ENCODE measurements at places on chromosomes 16 and 17.

DNA sequence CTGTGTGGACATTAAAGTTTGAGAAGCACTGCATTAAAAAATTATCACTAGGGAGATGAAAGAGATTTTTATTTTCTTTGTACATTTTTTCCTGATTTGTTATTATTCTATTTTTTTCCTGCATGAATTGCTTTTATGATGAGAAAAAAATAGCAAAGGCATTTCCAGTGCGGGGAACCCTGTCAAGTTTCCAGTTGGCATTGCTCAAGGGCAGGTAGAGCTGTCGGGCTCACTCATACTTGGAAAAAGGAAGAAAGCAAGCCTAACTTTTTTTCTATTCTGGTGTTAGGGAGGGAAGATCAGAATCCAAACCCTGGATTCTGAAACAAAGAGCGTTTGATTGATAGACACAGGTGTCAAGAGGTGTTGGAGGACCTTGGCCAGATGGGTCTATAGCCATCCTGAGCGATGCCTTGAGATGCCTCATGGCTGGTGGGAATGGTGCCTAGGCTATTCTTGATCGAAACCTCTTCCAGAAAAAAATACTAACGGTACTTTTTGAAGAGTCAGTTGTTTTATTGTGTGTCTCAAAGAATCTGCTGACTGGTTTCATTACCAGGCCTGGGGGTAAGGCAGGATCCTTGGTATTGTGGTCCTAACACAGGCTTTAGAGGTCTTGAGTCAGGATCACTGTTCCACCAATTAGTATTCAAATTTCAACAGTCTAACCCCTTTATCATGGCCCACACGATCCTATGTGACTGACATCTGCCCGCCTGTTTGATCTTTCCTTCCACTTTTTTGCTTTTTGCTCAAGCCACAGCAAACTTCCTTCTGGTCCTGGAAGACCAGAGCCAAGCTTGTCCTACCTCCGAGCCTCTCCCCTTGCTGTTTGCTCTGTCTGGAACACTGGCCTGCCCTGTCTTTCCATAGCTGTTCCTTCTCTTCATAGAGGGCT lies 20.1 kb downstream of the SNX29 start:
- DNase-seq = no peak

- no peak for DNase-seq
Measured at GRCh38 chr17:27579304-27579703, 51.7 kb upstream of the LGALS9 start.

- DNase-seq = no peak
Measured at GRCh38 chr17:19457046-19457445, 46.0 kb downstream of the RNF112 start.

DNA sequence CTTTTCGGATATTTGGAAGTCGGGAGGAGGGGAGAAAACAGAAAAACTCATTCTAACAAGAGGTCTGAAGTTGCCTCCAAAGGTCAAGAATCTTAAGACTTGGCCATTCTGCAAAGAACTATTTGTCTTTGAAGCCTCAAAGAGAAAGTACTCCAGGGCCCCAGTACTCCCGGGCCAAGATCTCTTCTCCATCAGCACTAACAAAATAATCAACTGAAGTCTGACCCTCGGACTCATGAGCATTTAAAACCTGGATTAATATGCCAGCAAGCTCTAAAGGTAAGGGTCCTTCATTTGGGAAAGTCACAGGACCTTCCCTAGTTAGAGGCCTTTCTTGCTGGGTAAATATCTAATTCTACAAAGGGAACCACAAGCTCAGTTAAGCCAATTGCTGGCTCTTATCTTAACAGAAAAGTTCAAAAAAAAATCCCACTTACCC lies 4.5 kb downstream of the AXIN2 start:
- no peak for DNase-seq

DNA sequence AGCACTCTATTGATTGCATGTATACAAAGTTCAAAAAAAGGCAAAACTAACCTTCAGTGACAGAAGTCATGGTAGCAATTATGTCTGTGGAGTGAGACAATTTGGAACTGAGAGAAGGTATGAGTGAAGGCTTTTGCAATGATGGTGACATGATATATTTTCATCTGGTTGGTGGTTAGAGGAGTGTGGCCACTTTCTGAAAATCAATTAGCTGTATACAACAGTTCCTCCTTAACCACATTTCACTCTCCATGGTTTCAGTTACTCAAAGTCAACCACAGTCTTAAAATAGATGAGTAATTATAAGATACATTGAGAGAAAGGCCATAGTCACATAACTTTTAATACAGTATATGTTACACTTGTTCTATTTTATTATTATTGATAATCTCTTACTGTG lies 26.2 kb downstream of the ADAMTS18 start:
- DNase-seq = no peak

DNA sequence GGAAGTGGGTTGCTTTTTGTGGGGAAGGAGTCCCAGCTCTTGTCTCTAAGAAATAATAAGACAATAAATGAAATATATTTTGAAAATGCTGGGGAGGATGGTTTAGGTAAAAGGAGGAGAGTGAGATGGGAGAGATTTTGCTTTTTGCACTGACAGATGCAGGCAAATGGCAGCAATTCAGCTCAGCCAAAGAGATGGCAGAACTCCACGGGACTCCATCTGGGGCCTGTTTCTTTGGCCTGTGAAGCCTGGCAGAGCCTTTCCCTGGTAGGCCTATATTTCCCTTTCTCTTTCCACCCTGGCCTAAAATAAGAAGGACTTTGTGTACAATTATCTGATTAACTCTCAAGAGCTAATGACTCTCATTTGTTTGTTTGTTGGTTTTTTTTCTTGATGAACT lies 1525.1 kb downstream of the CDH11 start:
- no peak for DNase-seq

- peak; percentile 71 for DNase-seq
Measured at GRCh38 chr16:23124315-23124714, 24.9 kb downstream of the USP31 start.

- DNase-seq = no peak
Measured at GRCh38 chr17:16258901-16259300, 41.9 kb downstream of the PIGL start.

DNA sequence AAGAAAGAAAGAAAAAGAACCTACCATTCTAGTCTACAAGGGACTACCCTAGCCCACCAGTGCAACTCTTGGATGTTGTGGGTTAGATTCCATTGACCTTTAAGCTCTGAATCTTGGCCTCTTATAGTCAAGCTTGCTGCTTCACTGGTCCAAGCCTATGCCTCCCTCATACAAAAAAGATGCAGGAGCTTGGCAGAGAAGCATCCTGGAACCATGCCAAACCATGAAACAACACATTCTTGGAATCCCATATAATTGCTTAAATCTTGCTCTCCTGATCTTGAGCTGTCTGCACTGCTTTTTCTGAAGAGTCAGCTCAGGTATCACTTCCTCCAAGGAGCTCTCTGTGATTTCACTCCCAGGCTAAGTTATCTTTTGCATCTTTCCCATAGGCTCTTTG lies 117.9 kb upstream of the GPR139 start:
- DNase-seq = no peak

DNA sequence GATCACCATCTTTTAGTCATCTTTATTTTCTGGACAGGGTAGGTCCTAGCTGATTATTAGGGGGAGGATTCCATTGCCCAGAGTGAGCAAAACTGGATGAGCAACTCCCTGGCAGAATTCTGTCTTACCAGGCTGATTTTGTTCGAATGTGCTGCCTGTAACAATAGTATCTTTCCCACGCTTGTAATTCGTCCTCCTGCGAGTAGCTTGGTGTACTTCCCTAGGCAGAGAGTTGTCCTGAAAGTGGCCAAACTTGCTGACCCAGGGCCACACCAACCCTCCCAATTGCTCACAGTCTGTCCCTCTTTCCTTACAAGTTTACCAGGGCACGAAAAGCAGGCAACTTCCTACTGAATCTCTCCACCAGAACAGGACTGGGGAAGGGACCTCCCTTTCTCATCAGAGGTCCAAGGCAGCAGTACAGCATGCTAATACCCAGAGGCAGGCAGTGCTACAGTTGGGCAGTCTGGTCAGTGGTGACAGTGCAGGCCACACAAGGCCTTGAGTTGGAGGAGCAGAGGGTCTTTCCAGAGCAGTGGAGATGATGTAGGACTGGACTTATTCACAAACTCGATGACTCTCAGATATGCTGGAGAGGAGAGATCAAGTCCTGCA lies 67.8 kb upstream of the NLK start:
- DNase-seq = no peak

DNA sequence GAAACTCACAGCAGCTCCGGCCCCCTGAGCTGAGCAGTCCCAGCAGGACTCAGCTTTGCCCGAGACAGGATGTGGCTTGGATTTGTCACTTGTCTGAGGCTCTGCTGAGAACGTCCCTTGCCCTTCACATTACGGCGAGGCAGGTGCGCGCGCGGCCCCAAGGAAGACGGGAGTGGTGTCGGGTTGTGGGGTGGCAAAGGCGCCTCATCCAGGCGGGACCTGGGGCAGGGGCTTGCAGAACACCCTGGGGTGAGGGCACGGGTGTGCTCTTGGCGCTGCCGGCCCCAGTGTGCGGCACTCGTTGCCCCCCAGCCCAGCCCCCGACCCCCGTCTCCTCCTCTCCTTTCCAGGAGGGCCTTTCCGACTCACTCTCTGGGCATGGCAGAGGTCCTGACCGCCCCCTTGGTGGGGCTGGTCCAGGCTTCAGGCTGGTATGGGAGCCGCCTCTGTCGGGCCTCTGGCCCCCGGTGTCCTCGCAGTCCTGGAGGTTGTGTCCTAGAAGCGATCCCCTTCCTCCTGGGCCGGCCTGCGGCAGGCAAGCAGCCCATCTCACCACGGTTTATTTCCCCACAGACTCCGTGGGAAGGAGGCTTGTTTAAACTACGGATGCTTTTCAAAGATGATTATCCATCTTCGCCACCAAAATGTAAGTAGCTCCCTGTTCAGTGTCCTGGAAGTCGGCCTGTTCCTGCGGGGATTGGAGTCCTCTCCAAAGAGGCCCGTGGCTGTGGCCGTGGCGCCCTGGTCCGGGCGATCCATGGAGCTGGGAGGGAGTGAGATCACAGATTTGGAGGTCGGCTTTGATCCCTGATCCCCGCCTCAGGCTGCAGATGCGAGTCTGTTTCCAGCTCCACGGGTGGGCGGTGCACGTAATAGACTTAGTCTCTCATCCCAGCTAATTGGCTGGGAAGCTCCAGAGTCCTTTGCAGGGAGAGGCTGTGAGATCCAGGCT lies 5.9 kb downstream of the UBE2I start:
- no peak for DNase-seq

DNA sequence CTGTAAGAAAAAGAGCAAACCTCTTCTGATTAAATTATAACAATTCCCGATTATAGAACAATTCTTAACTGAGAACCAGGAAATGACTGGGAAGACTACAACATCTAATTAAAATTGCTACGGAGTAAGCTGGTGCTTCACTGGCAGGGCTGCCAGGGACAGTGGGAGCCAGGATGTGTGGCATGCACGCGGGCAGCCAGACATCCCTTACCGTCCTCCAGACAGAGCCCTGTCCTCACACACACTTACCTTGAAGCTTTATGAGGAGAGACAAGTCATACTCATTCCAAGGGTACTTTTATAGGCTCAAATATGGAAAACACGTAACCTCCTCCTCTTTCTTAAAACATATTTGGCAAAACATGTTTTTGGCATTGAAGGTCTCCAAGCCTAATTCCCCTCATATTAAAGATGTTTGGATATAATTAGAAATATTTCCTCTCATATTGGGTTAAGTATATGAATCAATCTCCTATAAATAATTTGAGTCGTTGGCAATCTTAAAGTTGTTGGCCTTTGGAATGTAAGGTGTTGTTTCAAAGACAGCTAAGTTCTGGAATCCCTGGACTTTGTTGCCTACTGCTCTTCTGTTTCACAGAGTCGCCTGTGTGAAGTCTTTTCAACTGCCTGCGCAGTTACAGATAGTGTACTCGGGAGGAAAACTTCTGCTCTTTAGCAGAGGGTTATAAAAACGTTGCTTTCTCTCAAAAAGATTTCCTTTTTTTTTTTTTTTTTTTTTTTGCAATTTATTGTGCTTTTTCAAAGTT lies at the start of gene MYH1:
TSS of gene MYH1 (minus strand) at position 272 of the 767 bp plus-strand sequence. CDS start 1,900 bp downstream, outside the sequence.
- no peak for DNase-seq

DNA sequence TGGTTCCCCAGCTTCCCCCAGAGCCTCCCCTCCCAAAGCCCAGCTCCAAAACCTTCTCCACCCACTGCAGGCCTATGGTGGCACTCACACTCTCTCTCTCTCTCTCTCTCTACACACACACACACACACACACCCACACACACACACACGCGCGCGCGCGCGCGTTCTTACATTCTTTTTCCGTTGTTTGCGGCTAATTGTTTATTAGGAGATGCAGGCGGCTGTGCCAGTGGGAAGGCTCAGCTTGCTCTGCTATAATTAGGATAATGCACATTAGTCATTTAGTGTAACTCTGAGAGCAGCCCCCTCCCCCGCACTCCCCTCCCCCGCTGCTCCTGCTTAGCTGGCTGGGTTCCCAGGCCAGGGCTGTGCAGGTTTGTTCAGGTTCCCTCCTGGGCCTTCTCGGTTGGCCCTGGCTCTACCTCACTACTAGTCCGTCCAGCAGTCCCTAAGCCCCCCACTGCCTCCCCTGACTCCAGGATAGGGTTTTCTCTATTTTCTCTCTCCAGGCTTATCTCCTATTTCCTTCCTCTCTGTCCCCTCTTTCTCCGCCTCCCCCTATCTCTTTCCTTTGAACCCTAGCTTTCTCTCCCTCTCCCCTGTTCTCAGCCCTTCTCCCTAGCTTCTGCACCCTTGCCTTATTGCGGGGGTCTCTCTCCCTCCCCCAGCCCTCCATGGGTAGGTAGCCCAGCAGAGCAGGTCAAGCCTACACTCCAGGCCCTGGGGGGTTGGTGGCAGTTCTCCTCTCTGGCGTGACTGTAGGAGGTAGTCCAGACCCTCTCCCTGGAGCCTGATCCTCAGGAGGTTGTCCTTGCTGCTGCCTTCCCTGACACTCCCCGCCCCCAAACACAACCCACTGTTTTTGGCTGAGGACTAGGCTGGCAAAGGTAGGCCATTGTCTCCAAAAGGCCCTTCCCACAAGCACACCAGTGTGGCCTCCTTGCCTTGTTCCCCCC lies 34.0 kb downstream of the TMEM132E start:
- no peak for DNase-seq

DNA sequence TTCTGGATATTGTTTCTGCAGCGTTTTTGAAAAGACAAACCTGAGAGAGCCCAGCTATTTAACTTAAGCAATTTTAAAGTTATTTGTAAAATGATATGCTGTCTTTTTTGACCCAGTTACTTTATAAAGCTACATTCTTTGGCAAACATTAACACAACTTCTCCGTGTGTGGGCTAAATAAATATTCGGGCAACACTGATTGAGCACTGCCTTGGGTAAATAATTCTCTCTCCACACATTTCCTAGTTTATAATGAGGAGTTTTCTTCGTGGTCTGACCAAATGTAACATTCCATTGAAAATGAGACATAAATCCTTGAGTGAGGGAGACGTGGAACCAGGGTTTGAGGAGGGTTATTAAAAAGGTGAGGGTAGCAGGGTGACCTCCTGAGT lies 142.8 kb downstream of the WWOX start:
- no peak for DNase-seq

- DNase-seq = no peak
Measured at GRCh38 chr16:49725651-49726050, 130.3 kb downstream of the ZNF423 start.

- no peak for DNase-seq
Measured at GRCh38 chr16:1987198-1987597, 2.6 kb upstream of the SYNGR3 start.

- DNase-seq = no peak
Measured at GRCh38 chr16:4075534-4075933, 40.7 kb downstream of the ADCY9 start.

- no peak for DNase-seq
Measured at GRCh38 chr17:82175951-82176350, 36.7 kb downstream of the CCDC57 start.
